ENCODE measurements at places on chromosomes 2 and 18.

DNA sequence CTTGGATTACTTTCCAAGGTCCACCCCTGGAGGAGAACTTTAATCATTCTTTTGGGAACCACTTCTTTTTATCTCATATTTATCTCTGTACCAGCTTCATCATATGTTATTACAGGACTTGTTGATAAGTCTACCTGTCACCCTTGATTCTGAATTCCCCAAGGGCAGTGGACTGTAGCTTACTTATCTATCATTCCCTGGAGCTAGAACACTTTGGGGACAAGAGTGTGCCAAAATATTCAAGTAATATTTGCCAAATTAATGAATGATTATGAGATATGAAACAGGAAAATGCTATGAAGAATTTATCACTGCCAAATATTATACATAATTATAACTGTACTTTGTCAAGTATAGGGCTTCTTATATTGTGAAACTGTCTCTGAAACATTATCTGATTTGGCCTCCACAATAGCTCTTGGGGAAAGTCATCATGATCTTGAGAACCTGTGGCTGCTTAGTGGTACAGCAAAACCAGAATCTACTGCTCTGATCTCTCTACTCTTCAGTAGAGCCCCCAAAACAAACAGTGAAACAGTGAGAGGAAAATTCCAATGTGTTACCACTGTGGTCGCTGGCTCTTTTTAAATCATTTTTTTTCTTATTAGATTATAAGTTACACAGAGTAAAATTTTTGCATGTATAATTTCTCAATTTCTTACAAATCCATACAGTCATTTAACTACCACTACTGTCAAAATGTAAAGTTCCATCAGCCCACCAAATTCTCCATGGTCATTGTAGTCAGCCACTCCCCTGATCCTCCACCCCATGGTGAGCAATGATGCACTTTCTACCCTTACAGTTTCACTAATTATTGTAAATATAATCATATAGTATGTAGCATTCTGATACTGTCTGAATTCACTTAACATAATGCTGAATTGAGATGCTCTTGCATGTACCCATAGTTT lies 197.5 kb downstream of the PIEZO2 start:
- no peak for DNase-seq

DNA sequence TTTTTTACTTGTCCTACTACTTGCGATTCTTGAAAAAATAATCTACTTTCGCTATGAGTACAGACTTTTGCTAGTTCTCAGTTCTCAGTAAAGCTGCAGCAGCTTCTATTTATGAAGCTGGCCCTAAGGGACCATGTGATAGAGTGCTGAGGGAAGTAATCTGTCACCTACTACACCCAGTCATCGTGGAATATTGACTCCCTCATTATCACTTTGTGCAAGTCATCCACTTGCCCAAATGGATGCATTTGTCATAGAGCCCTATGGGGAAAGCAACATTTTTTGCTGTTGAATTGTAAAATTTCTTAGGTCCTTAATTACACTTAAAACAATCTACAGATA lies 1919.8 kb downstream of the SUCLG1 start:
- no peak for DNase-seq

DNA sequence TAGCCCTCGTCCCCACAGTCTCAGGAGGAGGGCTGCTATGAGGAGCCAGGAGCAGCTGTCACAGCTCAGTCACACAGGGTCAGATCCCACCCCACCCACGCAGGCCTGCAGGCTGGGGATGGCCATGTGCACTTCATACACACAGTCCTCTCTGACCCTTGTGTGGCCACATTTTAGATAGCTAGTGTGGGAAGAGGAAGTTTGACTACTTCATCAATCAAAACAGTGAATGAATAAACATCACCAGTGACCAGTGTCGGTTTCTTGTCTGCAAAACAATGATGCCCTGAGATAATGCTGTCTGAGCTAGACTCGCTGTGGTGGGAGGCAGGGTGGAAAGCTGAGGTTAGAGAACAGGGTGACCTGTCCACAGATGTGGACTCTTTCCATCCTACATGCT lies 107.1 kb downstream of the PIEZO2 start:
- no peak for DNase-seq

DNA sequence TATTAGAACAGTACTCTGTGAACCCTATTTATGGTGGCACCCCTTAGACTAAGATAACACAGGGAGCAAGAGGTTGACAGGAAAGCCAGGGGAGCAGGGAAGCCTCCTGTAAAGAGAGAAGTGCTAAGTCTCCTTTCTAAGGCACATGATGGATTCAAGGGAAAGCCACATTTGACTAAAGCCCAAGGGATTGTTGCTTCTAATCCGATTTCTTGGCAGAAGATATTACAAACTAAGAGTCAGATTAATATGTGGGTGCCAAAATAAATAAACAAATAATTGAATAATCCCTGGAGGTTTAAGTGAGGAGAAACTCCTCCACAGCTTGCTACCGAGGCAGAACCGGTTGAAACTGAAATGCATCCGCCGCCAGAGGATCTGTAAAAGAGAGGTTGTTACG lies 333.2 kb downstream of the SOX11 start:
- DNase-seq: no peak

DNA sequence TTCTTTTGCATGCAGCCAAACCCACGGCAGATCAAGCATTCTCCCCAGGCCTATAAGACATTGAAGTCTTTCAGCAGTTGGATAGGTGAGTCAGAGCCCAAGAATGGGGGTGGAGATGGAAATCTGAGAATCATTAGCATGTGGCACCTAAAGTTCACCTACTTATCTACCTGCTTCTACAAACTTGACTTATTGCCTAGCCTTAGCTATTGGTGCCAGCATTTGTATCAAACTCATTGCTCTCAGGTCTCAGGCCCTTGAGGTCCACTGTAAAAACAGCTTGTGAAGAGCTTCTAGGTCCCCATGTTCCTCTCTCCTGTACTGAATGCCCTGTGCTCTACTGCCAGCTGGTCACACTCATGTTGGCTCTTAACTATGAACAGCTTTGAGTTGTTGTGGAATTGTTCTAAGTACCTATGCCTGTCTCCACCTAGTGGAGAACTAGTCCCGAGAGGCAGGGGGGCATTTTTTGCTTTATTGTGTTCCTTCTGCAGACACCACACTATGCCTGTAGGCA lies 278.4 kb upstream of the SPRED2 start:
- no peak for DNase-seq
